ENCODE measurements at places on chromosomes 4 and X.
A peak's percentile ranks its signal among the peaks of the same experiment; 100 is the strongest.

GRCh38 chr4:36310793-36311192 is 29.4 kb downstream of the DTHD1 start:
- DNase-seq = no peak

DNA sequence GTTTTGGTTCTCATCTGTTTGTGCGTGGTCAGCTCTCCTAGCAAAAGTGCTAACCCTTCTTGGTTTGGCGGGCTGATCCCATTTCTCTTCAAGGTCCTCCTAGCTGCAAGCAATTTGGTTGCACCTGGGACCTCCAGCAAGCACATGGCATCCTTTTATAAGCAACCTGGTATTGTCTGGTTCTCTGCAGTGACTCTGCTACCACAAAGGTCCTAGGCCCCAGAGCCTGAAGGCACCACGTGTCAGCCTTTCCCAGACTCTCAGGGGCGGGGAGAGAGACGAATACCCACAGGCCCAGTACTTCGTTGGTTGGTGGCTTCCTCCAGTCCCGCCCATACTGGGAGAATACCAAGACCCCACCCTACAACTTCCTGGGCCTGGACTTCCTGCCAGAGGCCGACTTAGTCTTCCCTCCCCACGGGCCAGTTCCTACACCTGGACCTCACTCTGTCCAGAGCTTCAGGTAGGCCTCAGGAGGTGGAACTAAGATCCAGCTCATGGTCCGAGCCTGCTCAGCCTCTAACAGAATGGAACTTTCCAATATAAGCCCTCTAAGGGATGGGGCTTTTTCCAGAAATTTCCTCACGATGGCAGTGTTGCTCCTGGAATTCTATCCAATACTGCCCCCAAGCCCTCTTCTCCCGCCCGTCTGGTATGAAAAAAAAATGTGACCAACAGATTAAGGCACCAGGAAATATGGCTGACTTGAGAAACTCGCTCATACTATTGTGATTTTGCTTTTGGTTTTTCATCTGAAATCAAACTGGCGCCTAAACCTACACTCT is 192.5 kb upstream of the STK26 start:
- peak; percentile 8 for DNase-seq

- DNase-seq = no peak
Measured at GRCh38 chrX:108557580-108557979, 117.9 kb downstream of the COL4A5 start.

DNA sequence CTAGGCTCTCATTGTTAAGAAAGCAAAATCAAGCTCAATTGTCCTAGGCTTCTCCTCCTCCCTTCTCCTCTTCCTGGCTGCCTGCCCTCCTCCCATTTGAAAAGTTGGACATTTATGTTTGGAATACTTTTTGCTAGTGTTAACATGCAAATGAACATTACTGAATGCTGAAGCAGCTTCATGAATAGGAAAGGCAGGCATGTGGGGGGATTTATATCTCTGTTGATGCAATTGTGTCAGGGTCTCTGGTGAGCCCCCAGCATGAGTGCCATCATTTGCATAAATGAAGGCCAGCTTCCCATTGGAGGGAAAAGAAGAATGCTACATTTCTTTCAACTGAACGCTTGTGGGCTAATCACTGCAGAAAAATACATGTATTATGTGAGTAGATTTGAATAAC is 160.1 kb upstream of the NDST3 start:
- no peak for DNase-seq

- DNase-seq = no peak
Measured at GRCh38 chr4:155734065-155734464, 24.8 kb upstream of the GUCY1B1 start.

GRCh38 chr4:164955107-164955805 is 22.2 kb downstream of the TRIM61 start:
- no peak for DNase-seq

- DNase-seq = no peak
Measured at GRCh38 chr4:146916479-146917076, 29.1 kb downstream of the TTC29 start.

DNA sequence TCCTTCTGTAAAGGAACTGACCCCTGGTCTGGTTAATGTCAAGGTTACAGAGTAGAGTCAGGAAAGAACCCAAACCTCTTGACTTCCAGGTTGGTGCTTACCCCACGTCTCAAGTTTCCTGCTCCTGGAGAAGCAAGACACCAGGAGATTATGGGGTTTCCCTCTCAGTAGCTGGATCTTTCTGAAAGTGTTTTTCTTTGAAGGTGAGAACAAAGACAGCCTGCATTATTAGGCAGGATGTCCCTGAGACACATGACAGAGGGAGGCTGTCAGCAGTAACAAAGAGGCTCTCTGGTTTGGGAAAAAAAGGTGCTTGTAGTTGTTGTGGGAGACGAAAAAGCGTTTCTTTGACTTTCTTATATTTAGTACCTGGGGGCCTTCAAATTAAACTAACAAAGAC is 44.7 kb upstream of the IGFBP7 start:
- DNase-seq = no peak

- no peak for DNase-seq
Measured at GRCh38 chr4:76266627-76267026, 15.1 kb downstream of the FAM47E start.

DNA sequence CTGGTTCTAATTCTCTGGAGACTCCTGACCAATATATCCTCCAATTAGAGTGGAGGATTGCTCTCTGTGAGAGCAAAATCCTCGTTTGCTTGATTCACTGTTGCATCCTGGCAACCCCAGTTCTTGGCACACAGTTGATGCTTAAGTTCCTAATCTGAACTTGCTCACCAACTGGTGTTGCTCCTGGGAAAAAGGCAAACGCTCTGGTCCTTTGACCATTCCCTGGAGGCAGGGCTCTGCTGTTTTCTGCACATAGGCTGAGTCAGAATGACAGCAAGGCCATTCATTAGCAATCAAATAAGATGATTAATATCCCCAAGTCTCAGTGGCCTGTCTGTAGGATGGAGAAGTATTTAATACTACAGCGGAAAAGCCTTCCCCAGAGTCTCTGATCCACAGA is 172.7 kb upstream of the TBC1D9 start:
- DNase-seq = no peak

DNA sequence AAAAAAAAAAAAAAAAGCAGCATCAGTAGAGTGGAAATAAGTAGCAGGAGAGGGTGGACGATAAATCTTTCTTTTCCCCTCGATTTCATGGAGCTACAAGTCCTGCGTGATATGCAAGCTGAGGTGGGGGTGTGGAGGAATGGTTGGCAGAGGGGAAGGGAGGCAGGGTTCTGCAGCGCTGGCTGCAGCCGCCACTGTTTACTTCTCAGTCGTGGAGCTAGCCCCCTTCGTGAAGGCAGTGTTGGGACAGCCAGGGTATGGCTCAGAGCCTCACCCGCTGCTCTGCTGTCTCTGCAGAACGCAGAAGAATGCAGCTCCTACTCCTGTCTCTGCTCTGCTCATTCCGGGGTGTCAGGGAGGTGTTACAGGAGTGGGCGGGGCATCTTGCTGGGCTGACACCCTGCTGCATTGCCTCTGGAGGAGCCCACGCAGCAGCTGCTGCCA is 140.6 kb downstream of the GPM6A start:
- DNase-seq = no peak

DNA sequence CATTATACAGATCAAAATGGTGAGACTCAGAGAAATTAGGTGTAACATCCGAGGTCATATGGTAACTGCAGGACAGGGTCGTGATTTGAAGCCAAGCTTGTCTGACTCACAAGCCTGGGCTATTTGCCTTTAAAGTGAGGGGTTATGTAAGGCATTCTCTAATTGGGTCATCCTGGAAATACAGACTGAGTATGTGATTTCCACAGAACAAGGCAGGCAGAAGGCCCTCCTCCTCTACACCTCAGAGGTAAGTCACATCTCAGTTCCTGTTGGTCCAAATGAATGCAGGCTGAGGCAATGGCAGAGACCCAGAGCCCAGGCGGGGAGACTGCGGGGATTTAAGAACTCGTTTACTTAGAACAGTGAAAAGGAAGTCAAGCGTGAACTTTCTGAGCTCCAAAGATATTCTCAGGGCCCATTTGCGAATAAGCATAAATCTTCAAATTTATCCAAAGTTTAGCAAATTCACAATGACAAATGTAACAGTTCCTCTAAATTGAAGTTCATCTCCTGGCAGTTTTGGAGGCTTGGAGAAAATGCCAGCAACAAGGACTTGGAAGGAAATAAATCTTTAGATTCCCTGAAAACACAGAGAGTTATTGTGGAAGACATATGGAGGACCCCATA is 153.3 kb downstream of the LDB2 start:
- no peak for DNase-seq

GRCh38 chrX:28582511-28582910 is 4.7 kb upstream of the IL1RAPL1 start:
- no peak for DNase-seq

- no peak for DNase-seq
Measured at GRCh38 chrX:85499400-85499799, 119.9 kb upstream of the POF1B start.

DNA sequence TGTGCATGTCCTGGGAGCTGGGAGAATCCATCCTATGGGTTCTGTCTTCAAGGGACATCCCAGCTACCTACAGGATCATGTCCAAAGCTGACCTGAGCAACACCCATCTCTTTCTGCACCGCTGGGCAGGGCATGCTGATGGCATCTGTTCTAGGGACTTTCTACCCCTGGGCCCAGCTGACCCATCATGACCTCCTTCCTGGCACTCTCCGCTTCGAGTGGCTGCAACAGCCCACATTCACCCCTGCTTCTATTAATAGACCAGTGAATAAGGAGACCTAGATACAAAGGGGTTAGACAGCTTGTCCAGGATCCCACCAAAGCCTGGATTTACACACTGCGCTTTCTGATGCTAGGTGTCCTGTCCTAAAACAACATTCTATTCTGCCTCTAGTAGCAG is 44.6 kb upstream of the GPR173 start:
- no peak for DNase-seq

DNA sequence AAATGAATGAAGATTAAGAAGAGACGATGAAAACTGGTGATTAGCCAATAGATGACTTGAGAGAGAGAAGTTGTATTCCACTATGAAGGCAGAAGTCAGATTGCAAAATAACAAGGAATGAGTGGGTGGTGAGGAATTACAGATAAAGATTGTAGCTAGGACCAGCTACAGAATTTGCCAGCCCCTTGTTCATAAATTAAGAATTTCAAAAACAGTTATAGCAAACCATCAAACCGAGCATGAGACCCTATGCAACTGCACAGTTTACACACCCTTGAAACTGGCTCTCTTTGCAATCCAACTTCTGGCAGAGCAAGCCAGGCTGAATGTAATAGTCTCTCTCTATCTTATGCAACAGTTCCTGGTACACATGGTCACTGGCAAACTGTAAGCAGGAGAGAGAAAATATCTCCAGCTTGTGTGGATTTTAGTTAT is 35.2 kb downstream of the STAP1 start:
- no peak for DNase-seq

DNA sequence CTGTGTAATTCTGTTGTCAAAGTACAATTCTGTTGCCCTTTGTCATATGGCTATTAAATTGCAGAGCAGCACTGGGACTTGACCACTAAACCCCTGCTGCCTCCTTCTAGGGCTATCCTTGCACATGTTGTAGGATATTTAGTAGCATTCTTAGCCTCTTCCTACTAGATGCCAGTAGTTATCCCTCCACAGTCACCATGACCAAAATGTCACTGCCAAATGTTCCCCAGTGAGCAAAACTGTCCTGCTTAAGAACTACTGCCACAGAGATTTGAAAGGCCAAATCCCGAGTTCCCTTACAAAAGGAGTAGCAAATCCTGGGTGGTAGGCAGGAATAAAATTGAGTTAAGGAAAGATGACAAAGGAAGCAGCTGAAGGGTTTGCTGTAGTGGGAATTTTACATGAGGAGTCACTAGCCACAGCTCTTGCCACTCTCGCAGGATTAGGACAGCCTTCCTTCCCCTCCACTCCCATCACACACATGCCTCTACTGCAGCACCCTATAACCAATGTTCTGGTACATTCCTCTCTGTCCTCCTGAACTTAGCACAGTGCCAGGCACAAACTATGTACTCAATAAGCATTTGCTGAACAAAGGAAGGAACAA is 8.4 kb downstream of the APBB2 start:
- DNase-seq = no peak

- DNase-seq = no peak
Measured at GRCh38 chr4:1192493-1193205, 20.3 kb upstream of the SPON2 start.

DNA sequence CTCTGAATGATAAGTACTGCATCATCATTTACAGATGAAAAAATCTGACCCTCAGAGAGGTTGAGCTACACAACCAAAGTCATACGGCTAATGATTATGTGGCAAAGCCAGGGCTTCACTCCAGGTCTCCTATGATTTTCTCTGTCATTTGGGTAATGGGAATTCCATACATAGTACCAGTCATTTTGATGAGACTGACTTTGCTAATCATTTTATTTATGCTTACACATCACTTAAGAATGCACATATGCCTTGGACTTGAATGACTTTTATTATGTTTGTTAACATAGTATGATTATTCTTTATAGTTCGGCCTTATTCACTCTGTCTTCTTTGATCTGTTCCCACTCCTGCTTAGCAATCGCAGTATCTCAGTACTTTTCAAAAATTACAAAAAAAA is 255.1 kb upstream of the GPRIN3 start:
- no peak for DNase-seq

GRCh38 chrX:70525733-70526132 is 81.1 kb downstream of the DLG3 start:
- no peak for DNase-seq

GRCh38 chr4:174120446-174121295 is 162.8 kb downstream of the FBXO8 start:
- no peak for DNase-seq

- DNase-seq = no peak
Measured at GRCh38 chrX:153626025-153626633, 20.9 kb upstream of the DUSP9 start.

DNA sequence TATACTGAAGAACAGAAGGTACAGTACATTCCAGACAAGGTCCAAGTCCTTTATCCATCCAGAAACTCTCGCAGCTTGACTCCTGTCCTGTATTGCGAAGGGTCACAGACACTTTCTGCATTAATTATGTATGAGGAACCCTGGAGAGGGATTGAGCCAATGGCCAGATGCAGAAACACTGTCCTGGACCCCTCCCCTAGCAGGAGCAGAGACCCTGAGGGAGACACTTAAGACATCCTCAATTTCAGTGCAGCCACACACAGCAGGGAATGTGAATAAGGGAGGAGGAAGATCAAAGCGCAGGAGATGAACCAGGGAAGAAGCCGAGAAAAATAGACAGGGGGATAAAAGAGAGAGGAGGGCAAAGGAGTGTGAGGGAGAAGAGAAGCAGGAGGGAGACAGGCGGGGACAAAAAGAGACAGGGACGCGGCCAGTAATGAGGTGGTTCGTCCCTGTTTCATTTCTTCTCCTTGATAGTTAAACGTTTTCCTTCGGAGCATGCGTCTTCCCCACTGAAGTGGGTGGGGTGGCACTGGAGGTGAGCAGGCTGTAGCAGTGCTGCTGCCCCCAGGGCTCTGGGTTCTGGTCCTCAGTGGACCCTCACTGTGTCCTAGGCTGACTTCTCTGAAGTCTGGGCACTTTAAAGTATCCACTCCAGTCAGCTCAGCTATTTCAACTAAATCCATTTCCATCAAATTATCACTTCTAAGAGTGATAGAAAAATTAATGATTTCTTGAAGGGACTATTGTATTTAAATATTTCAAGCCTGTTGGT is 356.4 kb upstream of the NOCT start:
- no peak for DNase-seq

Data from stimulated activated CD4-positive, alpha-beta T cell treated with anti-CD3 and anti-CD28 coated beads, Interleukin-1b, Interleukin-23, amount 100 ng/mL, for 1 hour (primary cell).